ENCODE measurements at places on chromosomes 3 and 15. TPM values are rescaled to one million over a fixed set of nuclear protein-coding genes. Genes with fewer than 3 reads are reported as not detected.
A peak's percentile ranks its signal among the peaks of the same experiment; 100 is the strongest.

DNA sequence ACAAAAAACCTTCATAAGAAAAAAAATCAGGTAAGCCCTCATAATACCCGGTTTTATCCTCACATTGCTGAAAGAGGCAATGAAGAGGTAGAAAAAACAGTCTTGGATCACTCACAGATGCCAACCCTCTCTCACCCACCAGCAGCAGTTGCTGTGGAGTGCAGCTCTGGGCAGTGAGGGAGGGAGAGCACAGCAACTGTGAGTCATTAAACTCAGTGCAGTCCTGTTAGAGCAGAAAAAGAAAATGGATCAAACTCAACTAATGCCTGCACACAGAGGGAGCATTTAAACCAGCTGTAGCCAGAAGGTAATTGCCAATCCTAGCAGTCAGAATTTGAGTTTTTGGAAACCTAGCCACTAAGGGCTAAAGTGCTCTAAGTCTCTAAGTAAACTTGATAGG is 1050.6 kb upstream of the ALCAM start:
- H3K27ac ChIP-seq = no peak overlapping the region
- H3K36me3 ChIP-seq = no peaks in the 10 kb centered on the region
- no peak for DNase-seq
- no peak overlapping the region for H3K4me3 ChIP-seq
- H3K27me3 ChIP-seq = no peaks in the 10 kb centered on the region

- peak; percentile 93 for DNase-seq
- H3K4me1 ChIP-seq = peaks cover 14% of the 10 kb centered on the region
- H3K36me3 ChIP-seq = no peaks in the 10 kb centered on the region
- H3K27ac ChIP-seq = peak within 1 kb of the TSS; percentile 97
- no peaks in the 10 kb centered on the region for H3K27me3 ChIP-seq
Observed at GRCh38 chr15:34038871-34039789, at the start of gene AVEN. Gene AVEN, minus strand, starts transcription at chr15:34039204. Its CDS starts 158 bp downstream, at chr15:34039046.

GRCh38 chr15:54101664-54102270 is 123.5 kb downstream of the UNC13C start:
- H3K27ac ChIP-seq = no peak overlapping the region
- DNase-seq = no peak
- no peaks in the 10 kb centered on the region for H3K4me1 ChIP-seq

DNA sequence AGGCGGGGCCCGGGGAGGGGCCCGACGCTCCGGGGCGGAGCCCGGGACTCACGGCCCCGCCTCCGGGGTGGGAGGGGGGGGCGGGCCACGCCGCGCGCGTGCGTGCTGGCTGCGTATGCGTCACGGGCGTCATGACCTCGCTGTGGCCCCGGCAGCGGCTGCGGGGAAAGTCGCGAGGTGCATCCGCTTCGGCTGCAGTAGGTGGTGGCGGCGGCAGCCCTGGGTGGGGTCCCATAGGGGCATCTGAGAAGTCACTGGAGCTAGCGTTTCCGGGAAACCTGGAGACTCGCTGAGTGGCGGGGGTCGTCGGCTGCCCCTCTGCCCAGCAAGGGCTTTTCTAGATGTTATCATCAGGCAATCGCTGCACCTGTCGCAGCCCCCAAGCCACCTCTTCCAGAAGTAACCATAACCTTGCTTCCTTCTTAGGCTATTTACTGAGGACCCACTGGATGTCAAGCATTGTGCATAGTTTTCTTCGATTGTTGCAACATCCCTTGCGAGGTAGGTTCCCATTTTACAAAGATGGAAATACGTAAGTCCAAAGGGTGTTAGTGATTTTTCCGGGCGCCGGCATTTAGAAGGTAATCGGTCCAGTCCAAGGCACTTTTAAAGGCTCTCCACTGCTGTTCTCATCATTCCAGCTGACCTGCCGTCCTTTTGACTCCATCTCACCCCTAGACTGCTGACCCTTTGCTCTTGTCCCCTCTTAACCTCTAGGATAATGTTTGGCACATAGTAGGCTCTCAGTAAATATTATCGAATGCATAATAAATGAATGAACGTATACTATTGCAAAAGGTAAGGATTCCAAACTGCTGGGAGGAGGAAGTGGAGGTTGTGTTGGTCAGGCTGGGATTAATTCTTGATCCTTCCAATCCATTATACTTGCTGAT is at the start of gene GDPGP1:
TSS of gene GDPGP1 (plus strand) at position 114 of the 893 bp plus-strand sequence. CDS start 6,700 bp downstream, outside the sequence.
- no peak for DNase-seq
- H3K27me3 ChIP-seq = no peaks in the 10 kb centered on the region
- H3K36me3 ChIP-seq = peaks cover 28% of the 10 kb centered on the region
- H3K4me3 ChIP-seq = peak within 1 kb of the TSS; percentile 78

Gene ARHGAP31
- 47.1 TPM for total RNA-seq

All from upper lobe of left lung (tissue), 6 donors.